CD8-positive, alpha-beta memory T cell (primary cell): ENCODE measurements at places on chromosomes 6 and 20.

- DNase-seq, result no peak
Measured at GRCh38 chr6:44660561-44661220, 273.2 kb downstream of the CDC5L start.

DNA sequence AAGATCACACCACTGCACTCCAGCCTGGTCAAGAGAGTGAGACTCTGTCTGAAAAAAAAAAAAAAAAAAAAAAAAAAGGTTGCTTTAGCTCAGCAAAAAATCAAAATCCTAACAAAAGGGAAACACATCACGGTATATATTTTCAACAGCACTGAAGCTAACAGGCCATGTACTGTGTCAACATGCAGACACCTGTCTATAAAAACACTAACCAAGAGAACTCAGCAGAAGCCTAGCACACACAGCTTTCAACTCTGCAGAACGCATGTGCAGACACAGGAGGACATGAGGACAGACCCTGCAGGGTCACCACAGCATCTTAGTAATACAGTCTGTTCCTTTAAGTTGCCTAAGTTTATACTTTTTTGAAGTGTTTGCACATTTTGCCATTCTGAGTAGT is 13.5 kb downstream of the NINL start:
- no peak for DNase-seq

- DNase-seq, result no peak
Measured at GRCh38 chr6:104799134-104799657, 60.5 kb downstream of the HACE1 start.

- no peak for DNase-seq
Measured at GRCh38 chr6:25181923-25182322, 97.3 kb upstream of the CARMIL1 start.

GRCh38 chr6:14166839-14167238 is 49.3 kb downstream of the CD83 start:
- no peak for DNase-seq

GRCh38 chr6:15025446-15025845 is 220.4 kb upstream of the JARID2 start:
- no peak for DNase-seq

GRCh38 chr6:166675736-166676135 is 48.7 kb upstream of the RPS6KA2 start:
- no peak for DNase-seq

DNA sequence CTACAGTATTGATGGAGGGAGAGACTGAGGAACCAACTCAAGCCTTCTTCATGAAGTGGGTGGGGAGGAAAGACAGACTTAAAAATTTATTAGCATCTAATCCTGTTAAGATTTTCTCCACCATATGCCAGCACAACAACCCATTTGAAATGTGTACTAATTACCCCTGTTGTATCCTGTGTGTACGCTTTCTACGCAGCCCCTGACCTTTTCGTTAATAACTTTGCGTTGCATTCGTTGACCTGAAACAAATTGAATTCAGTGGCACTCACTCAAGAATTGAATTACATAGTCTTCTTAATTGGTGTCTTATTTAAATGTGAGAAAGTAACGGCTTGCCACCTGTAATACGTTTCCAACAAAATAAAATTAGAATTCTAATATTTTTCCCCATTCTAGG is 113.9 kb downstream of the LINC00237 start:
- DNase-seq, result no peak

- no peak for DNase-seq
Measured at GRCh38 chr20:18524646-18525045, 16.9 kb downstream of the SEC23B start.

- DNase-seq, result peak; percentile 25
Measured at GRCh38 chr6:16129623-16130401, 926 bp downstream of the MYLIP start.

DNA sequence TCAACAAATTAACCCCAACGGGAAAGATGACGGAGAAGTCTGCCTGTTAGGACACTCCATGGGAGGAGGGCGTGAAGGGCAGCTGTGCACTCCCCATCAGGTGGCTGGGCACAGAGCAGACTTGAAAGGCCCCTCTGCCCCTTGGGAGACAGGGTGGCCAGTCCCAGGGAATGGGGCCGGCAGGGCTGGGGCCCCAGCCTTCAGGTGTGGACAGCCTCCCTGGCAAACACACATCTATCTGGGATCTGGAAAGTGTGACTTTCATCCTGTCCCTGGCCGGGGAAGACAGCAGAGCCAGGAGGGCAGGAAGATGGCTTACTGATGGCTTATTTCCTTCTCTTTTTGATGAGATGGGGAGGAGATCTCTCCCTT is 4.5 kb upstream of the FRMD1 start:
- DNase-seq, result no peak

DNA sequence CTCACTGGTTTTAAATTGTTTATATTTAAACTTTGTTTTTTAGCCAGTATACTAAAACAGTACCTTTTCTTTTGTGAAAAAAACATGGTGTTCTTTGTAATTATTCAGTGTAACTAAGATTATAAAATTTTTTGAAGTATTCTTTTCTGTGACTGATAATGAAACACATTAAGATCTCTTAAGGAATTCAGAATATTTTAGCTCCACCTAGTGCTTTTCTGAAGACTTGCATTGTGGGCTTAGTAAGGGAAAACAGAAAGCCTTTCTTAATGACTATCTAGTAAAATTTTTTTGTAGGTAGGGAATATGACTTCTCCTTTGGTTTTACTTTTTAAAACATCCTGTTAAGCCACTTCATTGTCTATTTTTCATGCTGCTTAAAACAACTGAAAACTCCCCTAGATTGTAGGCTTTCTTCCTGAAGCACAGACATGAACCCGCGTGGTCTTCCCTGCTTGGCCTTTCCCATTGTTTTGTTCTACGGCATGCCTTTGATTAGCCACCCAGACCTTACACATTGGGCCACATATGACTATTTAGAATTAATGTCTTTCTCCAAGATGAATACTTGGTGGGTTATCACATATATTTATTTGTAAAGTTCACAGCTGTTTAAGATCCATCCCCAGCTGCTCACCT is 72.1 kb downstream of the AFDN start:
- no peak for DNase-seq

- no peak for DNase-seq
Measured at GRCh38 chr6:41483943-41484342, 62.2 kb upstream of the FOXP4 start.

GRCh38 chr6:14088600-14089192 is 28.9 kb upstream of the CD83 start:
- DNase-seq, result no peak

DNA sequence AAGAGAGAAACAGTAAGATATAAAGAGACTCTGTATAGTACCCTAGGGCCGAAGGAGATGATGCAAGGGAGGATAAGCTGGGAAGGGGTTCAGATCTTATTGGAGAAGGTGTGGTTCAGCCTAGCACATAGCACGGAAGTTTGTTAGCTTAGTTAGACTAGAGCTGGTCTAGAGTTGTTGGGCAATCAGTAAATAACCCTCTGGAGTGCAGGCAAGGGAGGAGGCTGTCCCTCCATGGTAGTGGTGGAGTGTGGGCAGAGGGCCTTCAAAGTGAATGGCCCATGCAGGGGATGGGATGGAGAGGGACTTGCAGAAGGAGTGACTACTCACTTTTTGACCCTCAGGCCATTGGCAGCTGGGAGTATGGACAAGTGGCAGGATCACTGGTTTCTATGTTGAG is 20.0 kb downstream of the TULP4 start:
- DNase-seq, result no peak

DNA sequence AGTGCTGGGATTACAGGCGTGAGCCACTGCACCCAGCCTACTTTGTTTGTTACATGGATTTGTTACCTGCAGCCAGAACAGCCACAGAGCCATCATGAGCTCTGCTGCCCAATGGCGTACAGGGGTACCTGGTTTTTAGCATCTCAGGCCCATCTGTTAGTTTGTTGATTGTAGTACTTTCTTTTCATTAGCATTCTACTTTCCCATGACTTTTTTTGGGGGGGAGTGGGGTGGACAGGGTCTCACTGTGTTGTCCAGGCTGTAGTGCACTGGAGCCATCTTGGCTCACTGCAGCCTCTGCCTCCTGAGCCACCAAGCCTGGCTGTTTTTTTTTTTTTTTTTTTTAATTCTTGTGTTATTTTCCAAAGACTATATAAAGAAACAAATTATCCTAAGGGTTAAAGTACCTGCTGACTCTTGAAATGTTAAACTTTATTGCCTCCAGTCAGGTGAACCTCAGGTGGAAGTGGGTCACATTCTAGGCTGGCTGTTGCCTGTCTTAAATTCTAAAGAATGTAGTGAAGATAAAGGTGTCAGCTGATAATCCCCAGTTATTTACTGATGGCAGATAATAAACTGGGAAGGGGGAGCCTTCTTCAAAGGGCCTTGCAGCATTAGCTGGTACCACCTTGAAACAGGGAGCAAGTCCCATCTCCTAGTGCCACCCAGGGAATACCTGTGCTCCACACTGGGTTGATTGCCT is 15.2 kb downstream of the NEU1 start:
- DNase-seq, result no peak

GRCh38 chr20:15144916-15145315 is 807.5 kb upstream of the FLRT3 start:
- DNase-seq, result no peak

DNA sequence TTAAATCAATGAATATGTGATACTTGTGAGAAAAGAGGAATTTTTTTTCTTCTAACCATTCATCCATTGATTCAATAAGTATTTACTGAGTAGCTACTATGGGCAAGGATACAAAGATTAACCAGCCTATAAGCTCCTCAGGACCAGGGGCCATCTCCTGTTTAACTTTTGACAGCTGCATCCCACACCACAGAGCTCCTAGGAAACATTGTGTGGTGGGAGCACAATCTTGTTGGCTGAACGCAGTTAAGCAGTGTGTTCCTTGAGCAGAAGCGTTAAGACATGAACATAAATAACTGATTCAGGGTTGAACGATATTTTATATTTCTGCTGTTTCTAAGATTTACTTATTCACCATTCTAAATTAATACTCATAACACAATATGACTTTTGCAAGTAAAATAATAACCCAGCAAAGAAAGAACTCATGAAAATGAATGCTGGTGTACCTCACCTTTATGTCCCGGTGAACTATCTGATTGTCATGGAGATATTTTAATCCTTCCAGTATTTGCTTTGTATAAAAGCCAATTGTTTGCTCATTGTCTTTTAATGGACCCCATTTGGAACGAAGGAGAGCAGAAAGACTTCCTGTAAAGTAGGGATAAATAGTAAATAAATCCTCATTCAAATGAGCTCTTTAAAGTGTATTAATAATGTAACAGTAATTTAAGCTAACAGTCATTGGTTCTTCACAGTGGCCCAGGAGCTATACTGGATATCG is 62.6 kb upstream of the MAP7 start:
- no peak for DNase-seq

GRCh38 chr6:113763311-113763766 is 93.8 kb upstream of the MARCKS start:
- no peak for DNase-seq

GRCh38 chr20:25573288-25574251 is 11.8 kb downstream of the NINL start:
- DNase-seq, result no peak

DNA sequence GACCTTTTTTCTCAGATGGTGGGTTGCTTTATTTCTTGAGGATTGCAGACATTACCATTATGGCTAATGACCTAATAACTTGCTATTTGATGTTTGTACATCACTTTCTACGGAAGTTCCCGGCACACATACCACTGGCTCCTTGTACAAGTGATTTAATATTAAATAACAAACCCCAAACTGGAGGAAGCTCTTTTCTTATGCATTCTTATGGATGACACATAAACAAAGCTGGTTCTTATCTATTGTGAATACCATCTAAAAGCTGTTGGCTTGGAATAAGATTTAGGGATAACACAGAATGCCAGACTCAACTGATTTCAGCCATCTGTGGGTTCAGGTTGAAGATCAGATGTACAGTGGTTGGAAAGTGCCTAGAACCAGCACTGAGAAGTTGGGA is 272.6 kb downstream of the TSHZ2 start:
- DNase-seq, result no peak

GRCh38 chr6:1024587-1024986 is 287.3 kb upstream of the FOXQ1 start:
- DNase-seq, result no peak

- DNase-seq, result no peak
Measured at GRCh38 chr20:38286586-38287531, 17.1 kb upstream of the BPI start.

GRCh38 chr6:94344866-94345265 is 925.5 kb upstream of the EPHA7 start:
- no peak for DNase-seq

- DNase-seq, result peak; percentile 88
Measured at GRCh38 chr20:62861726-62862336, at the start of gene TCFL5. TSS of gene TCFL5 (minus strand) at chr20:62861822. CDS start at chr20:62861670, 152 bp downstream.

GRCh38 chr20:34970193-34970840 is 14.6 kb downstream of the MYH7B start:
- no peak for DNase-seq

- DNase-seq, result no peak
Measured at GRCh38 chr6:139297921-139298320, 6.1 kb upstream of the TXLNB start.

GRCh38 chr20:58868795-58869194 is 16.3 kb downstream of the GNAS start:
- no peak for DNase-seq

DNA sequence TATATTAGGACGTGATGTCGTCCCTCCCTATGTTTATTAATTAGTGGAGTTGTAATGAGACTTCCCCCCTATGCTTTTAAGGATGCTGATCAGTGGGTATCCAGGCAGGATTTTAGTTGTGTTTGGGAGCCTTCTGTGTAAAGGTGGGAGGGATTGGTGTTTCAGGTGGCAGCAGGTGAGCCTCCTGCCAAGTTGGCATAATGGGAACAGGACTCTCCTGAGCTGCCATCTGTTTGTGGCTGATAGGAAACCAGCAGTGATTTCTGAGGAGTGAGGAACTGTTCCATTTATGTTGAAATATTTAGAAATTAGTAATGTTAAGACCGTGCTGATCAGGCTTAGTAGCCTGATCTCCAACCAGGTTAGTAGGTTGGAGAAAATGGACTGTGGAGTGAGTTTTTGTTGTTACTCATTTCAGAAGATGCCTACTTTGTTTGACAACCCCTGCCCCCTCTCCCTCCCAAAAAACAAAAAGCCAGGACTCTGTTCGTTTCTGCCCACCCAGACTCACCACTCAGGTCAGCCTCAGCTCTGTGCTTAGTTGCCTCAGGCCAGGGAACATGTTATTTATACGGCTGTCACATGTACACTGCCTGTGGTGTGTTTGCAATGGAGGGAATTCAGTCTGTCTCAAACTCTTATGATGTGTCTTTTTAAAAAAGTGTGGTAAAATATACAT is 55.4 kb upstream of the TULP4 start:
- DNase-seq, result no peak

GRCh38 chr6:151493804-151494234 is at the start of gene CCDC170:
TSS of gene CCDC170 (plus strand) at chr6:151494017. CDS start at chr6:151494129, 112 bp downstream.
- no peak for DNase-seq

- DNase-seq, result no peak
Measured at GRCh38 chr6:68726992-68727391, 91.9 kb downstream of the ADGRB3 start.
